ENCODE measurements at places on chromosomes 13 and 19. TPM values are rescaled to one million over a fixed set of nuclear protein-coding genes. Genes with fewer than 3 reads are reported as not detected.

Gene TEX29
- 0.54 TPM for total RNA-seq

Gene DACH1
- not detected for total RNA-seq

DNA sequence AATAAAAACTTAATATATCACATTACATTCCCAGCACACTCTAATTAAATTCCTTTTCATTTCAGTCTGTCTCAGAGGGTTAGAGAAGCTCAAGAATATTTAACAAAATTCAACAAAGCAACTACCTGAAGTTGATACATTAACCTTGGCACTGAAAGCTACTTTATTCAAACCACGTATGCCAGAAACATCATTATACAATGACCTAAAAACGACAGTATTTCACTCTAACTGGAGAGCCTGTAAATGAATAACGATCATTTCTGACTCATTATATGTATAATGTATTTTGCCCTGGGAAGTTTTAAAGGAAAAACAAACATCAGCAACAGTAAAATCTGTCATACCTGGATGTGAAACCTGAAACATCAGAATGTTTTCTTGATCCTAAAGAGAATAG, 270.1 kb downstream of the SLITRK5 start:
- no peaks in the 10 kb centered on the region for H3K27me3 ChIP-seq
- no peak for DNase-seq
- no peak overlapping the region for H3K4me3 ChIP-seq
- no peaks in the 10 kb centered on the region for H3K36me3 ChIP-seq
- no peaks in the 10 kb centered on the region for H3K4me1 ChIP-seq

Gene EHD2
- total RNA-seq = not detected

Gene ZNF554
- 2.7 TPM for total RNA-seq

GRCh38 chr19:21256722-21257121, 72.5 kb downstream of the ZNF708 start:
- no peak overlapping the region for H3K4me3 ChIP-seq
- H3K27me3 ChIP-seq = no peaks in the 10 kb centered on the region
- H3K4me1 ChIP-seq = no peaks in the 10 kb centered on the region
